ENCODE measurements at places on chromosomes 1 and 21. TPM values are rescaled to one million over a fixed set of nuclear protein-coding genes. Genes with fewer than 3 reads are reported as not detected.

Gene CD84
- 2.5 TPM for total RNA-seq

Gene CD1E
- not detected for total RNA-seq

Gene ERRFI1
- total RNA-seq, result 133 TPM

Gene CYP4A11
- not detected for total RNA-seq

Gene S100A8
- total RNA-seq, result not detected

Gene TSSK3
- total RNA-seq, result 6.0 TPM

Gene EVI5
- 43.6 TPM for total RNA-seq

Gene RGS1
- 26.2 TPM for total RNA-seq

Gene DCST1
- total RNA-seq, result not detected

Gene S100A2
- total RNA-seq, result 10.1 TPM

Gene PRPF38B
- 41.0 TPM for total RNA-seq

Gene LCE2C
- not detected for total RNA-seq

Gene PADI1
- total RNA-seq, result not detected

Gene RAB42
- 1.4 TPM for total RNA-seq

- no peaks in the 10 kb centered on the region for H3K36me3 ChIP-seq
- peaks cover 24% of the 10 kb centered on the region for H3K4me1 ChIP-seq
- no peak for DNase-seq
- H3K27ac ChIP-seq, result no peak overlapping the region
Observed at GRCh38 chr1:94254073-94254810, 16.9 kb upstream of the ARHGAP29 start.

DNA sequence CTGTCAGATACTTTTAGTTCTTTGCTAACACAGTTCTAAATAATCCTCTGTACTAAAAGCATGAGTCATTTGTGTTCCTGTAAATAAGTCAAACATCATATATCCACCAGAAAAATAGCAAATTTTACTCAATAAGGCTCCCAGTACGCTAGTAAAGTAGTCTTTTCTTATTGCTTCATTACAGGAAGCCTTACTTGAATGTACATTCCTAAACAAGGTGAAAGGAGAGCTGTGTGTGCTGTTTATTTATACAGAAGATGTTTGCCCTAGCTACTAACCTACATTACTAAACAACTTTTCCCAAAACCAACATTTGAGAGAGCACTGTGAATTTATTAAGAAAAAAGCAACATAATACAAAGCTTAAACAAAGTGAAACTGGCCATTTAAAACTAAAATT is 52.0 kb downstream of the ZNHIT6 start:
- H3K27me3 ChIP-seq, result no peaks in the 10 kb centered on the region
- no peak overlapping the region for H3K4me3 ChIP-seq
- no peak for DNase-seq

GRCh38 chr1:150555198-150555970 is 6.2 kb downstream of the ADAMTSL4 start:
- H3K27me3 ChIP-seq, result no peaks in the 10 kb centered on the region
- H3K4me1 ChIP-seq, result peaks cover 9% of the 10 kb centered on the region
- H3K27ac ChIP-seq, result no peak overlapping the region
- no peak overlapping the region for H3K4me3 ChIP-seq
- H3K36me3 ChIP-seq, result no peaks in the 10 kb centered on the region

- H3K4me1 ChIP-seq, result peaks cover 50% of the 10 kb centered on the region
- H3K27ac ChIP-seq, result no peak overlapping the region
- no peak for DNase-seq
Observed at GRCh38 chr1:2477309-2477708, 1.2 kb downstream of the PLCH2 start.

DNA sequence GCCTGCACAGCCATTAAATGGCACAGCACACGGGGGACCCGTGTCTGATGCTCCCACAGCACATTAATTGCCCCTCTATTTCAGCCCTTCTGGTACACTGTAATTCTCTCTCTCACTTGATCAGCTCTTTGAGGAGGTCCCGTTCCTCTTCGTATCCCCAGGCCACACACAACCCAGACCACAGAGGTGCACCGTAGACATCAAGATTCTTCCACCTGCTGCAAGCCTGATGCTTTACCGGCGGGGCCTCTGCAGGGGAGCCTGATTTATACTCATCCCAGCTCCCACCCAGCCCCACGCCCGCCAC is 759 bp downstream of the SMYD3 start:
- no peaks in the 10 kb centered on the region for H3K27me3 ChIP-seq
- H3K4me3 ChIP-seq, result peak overlapping the region; percentile 51
- no peaks in the 10 kb centered on the region for H3K36me3 ChIP-seq
- no peak for DNase-seq

- H3K4me3 ChIP-seq, result no peak overlapping the region
- no peak for DNase-seq
- no peaks in the 10 kb centered on the region for H3K4me1 ChIP-seq
- no peaks in the 10 kb centered on the region for H3K36me3 ChIP-seq
- H3K27me3 ChIP-seq, result no peaks in the 10 kb centered on the region
Observed at GRCh38 chr21:34017039-34017961, 56.1 kb upstream of the MRPS6 start.

- no peak overlapping the region for H3K27ac ChIP-seq
- H3K4me1 ChIP-seq, result peaks cover 6% of the 10 kb centered on the region
- H3K36me3 ChIP-seq, result no peaks in the 10 kb centered on the region
Observed at GRCh38 chr1:2629627-2630497, 3.0 kb downstream of the MMEL1 start.

GRCh38 chr1:77038000-77038399 is 170.7 kb downstream of the ST6GALNAC5 start:
- DNase-seq, result no peak
- no peak overlapping the region for H3K4me3 ChIP-seq
- H3K27me3 ChIP-seq, result no peaks in the 10 kb centered on the region
- no peaks in the 10 kb centered on the region for H3K4me1 ChIP-seq
- no peaks in the 10 kb centered on the region for H3K36me3 ChIP-seq

DNA sequence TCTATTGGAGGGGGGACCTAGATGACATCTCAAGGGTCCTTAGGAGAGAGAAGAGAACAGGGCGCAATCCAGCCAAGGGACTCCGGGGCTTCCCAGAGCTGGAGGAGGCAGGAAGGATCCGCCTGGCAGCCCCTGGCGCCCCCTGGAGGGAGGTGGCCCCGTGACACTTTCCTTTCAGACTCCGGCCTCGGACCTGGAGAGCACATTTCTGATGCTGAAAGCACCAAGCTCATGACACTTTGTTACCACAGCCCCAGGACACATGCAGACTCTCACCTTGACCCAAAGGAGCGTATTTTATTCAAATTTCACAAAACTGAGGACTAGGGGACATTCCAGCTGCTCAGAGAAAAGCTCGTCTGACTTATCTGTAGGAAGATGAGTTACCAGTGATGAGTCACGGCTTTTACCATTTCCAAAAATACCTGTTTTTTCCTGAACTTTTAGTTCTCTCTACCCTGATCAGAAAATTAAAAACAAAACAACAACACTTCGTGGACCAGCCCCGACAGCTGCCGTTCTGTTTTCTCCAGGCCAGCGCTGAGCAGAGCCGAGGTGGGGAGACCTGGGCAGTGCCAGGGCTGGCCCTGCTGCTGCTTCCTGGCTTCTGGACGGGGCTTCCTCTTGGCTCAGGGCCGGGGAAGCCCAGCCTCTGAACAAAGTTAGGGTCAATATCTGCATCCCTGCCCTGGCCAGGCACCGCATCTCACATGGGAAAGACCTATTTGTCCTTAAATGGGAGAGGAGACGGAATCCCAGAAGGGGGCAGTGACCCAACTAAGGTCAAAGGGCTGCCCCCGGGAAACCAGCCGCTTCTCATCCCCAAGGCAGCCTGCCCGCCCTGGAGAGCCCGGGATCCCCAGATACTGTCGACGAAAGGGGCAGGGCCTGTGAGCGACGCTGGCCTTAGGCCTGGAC is 21.6 kb upstream of the POFUT2 start:
- peak; percentile 43 for DNase-seq
- no peak overlapping the region for H3K4me3 ChIP-seq
- no peaks in the 10 kb centered on the region for H3K36me3 ChIP-seq
- peak overlapping the region; percentile 73 for H3K27ac ChIP-seq
- H3K27me3 ChIP-seq, result no peaks in the 10 kb centered on the region

- peak; percentile 41 for DNase-seq
- no peak overlapping the region for H3K27ac ChIP-seq
- peaks cover 4% of the 10 kb centered on the region for H3K4me1 ChIP-seq
- no peaks in the 10 kb centered on the region for H3K36me3 ChIP-seq
- no peak overlapping the region for H3K4me3 ChIP-seq
Observed at GRCh38 chr1:33634806-33635205, 162.4 kb downstream of the ZSCAN20 start.

DNA sequence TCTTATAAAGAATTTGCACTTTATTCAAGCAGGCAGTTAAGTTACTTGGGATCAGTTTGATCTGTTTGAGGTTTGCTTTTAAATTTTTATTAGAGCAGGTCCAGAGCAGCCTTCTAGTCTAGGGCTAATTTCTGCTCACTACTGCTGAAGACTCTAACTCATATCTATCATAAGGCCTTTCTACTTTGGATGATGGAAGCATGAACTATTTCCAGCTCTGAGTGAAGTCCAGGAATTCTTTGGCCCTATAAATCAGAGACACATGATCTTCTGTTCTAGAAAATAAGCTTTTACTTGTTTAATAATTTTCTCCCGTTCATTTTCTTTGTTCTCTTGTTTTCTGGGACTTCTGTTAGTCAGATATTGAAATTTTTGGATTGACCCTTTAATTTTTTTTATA is 14.7 kb downstream of the NIBAN1 start:
- DNase-seq, result no peak
- no peak overlapping the region for H3K4me3 ChIP-seq
- no peaks in the 10 kb centered on the region for H3K36me3 ChIP-seq
- no peak overlapping the region for H3K27ac ChIP-seq
- no peaks in the 10 kb centered on the region for H3K27me3 ChIP-seq

DNA sequence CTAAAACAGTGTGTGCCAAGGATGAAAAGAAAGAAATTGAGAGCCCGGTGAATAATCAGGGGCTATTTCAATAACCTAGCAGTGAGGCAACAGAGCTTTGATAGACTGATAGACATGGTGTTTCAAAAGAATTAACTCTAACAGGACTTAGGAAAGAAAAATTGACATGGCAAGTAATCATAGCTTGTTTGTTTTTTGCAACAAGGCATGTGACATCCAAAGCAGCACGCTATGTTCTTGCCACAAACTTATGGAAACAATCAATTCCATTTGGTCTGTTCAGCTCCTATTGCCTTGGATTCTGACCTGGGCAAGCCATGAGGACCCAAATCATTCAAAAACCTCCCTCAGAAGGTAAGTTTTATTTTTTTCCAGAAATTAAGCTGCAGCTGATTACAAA is 608.5 kb downstream of the SMYD3 start:
- H3K27ac ChIP-seq, result no peak overlapping the region
- DNase-seq, result no peak
- H3K4me1 ChIP-seq, result no peaks in the 10 kb centered on the region
- H3K4me3 ChIP-seq, result no peak overlapping the region
- H3K27me3 ChIP-seq, result no peaks in the 10 kb centered on the region

DNA sequence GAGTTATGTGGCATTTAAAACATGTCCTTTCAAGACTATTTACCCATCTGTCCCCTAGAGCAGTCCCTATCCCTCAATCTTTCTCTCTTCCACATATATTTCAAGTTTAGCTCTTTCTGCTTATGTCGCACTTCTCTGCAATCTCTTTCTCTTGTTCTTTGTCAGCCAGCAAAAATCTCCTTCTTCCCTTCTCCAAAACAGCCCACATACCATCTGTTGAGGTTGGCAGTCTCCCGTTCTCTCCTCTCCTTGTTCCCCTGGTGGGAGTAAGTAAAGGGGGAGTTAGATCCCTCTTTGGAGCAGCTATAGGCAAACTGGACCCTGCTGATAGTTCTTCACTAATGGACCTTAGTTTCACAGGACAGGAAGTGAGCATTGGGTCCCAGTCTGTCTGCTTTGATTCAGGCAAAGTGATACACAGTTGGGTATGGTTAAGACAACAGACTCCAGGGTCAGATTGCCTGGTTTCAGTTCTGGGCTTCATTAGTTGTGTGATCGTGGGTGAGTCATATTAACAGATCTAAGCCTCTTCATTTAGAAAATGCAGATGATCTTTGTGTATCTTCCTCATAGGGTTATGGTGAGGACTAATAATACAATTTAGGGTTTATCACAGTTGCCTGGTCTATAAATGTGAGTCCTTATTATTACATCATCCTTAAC is 19.7 kb downstream of the BRINP2 start:
- no peaks in the 10 kb centered on the region for H3K36me3 ChIP-seq
- no peaks in the 10 kb centered on the region for H3K27me3 ChIP-seq
- H3K27ac ChIP-seq, result no peak overlapping the region
- no peak for DNase-seq
- no peak overlapping the region for H3K4me3 ChIP-seq

DNA sequence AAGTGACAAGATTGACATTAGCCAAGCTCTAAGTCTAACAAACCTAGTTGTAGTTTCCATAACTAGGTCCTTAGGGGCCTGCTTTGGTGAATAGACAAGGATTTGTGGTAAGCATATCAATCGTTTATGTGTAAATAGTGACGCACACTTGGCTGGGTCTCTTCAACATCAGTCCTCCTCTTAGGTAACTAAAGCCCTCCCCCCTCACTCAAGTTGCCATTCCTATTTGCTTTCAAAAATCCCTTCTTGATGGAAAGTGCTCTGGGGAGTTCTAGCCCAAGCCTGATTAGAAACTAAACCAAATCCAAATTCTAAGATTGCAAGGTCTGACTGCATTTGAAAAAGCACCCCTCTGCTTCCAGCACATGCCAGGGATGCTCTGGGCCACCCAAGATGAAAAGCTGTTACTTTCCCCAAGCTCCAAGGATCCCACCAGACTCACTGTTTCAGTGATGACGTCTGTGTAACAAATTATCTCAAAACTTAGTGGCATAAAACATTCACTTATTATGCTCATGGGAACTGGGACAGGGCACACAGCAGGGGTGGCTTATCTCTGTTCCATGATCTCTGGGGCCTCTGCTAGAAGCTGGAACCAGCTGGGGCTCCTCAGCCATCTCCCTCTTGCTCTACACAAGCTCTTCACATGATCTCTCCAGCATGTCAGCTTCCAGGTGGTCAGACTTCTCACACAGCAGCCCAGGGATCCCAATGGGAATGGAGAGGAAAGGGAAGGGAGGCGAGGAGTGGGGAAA is 74.1 kb downstream of the RRAGC start:
- DNase-seq, result no peak
- H3K27me3 ChIP-seq, result no peaks in the 10 kb centered on the region
- H3K4me1 ChIP-seq, result no peaks in the 10 kb centered on the region
- no peak overlapping the region for H3K4me3 ChIP-seq
- no peak overlapping the region for H3K27ac ChIP-seq

GRCh38 chr1:205704903-205705302 is 24.6 kb upstream of the SLC45A3 start:
- H3K4me3 ChIP-seq, result no peak overlapping the region
- no peaks in the 10 kb centered on the region for H3K36me3 ChIP-seq
- H3K4me1 ChIP-seq, result no peaks in the 10 kb centered on the region
- H3K27me3 ChIP-seq, result no peaks in the 10 kb centered on the region
- no peak overlapping the region for H3K27ac ChIP-seq
- DNase-seq, result no peak

DNA sequence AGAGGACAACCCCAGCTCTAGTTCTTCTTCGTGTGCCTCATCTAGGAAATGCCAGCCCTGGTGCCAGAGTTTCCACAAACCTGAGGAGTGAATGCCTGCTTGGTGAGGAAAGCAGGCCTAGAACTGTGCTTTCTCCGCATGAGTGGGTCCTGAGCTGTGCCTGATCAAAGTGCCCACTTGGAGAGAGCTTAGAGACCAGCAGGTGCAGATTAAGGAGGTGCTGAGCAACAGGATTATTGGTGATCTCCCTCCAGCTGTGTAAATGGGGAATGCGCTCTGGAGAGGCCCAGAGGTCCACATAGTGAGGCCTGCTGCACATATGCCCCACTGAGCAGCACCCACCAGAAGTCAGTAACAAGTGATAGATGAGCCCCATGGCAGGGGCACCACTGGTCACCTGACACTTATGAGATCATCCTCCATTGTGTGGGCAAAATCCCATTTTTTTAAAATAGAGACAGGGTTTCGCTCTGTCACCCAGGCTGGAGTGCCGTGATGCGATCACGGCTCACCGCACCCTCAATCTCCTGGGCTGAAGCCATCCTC is 127.2 kb upstream of the ZC3H12A start:
- no peak overlapping the region for H3K4me3 ChIP-seq
- H3K36me3 ChIP-seq, result no peaks in the 10 kb centered on the region

All from thyroid gland (tissue), 4 donors.